ENCODE measurements at places on chromosomes 7 and 10. TPM values are rescaled to one million over a fixed set of nuclear protein-coding genes. Genes with fewer than 3 reads are reported as not detected.

Gene GSAP
- total RNA-seq = 29.4 TPM

Gene STRIP2
- 0.88 TPM for total RNA-seq

Gene CHST12
- 25.6 TPM for total RNA-seq

Gene BMPER
- 0.60 TPM for total RNA-seq

Gene CREB5
- total RNA-seq = 27.2 TPM

Gene FEZF1
- not detected for total RNA-seq

DNA sequence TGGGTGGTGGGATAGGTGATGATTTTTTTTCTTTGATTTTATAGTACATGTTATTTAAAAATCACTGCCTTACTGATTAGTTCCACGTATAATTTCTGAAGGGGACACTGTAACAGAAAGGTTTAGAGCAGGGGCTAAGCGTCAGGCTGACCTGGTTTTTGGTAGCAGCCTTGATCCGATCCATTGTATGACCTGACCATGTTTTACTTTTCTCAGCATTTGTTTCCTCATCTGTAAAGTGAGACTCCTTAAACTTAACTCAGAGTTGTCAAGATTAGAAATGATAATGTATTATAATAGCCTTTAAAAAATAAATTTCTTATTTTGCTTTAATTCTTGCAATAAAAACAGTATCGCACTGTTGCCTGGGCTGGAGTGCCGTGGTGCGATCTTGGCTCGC lies 23.6 kb downstream of the INPP5F start:
- no peak overlapping the region for H3K27ac ChIP-seq
- no peak for DNase-seq
- H3K27me3 ChIP-seq = no peaks in the 10 kb centered on the region
- no peaks in the 10 kb centered on the region for H3K36me3 ChIP-seq

GRCh38 chr7:48147078-48147591 lies 24.1 kb upstream of the ABCA13 start:
- no peaks in the 10 kb centered on the region for H3K27me3 ChIP-seq
- no peaks in the 10 kb centered on the region for H3K36me3 ChIP-seq
- no peaks in the 10 kb centered on the region for H3K4me1 ChIP-seq
- DNase-seq = no peak
- no peak overlapping the region for H3K27ac ChIP-seq
- H3K4me3 ChIP-seq = no peak overlapping the region

DNA sequence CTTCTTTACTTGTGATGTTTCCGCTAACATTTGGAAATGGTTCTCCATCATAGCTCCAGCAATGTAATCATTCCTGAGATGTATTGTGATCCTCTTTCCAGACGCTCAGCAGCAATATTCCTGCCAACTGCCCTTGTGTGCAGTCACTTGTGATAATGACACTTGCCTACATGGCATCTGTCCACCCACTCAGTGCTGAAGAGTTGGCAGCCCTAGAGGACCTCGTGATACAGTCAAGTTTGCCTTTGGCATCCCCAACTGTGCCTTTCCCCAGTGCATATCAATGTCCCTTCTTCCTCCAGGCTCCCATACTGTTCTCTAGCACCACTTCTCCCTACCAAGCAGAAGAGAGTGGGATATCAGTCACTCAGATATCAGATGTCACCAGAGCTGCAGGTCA lies 64.9 kb downstream of the MYOF start:
- H3K4me1 ChIP-seq = peaks cover 2% of the 10 kb centered on the region
- no peak overlapping the region for H3K4me3 ChIP-seq
- no peaks in the 10 kb centered on the region for H3K36me3 ChIP-seq
- no peak overlapping the region for H3K27ac ChIP-seq
- H3K27me3 ChIP-seq = no peaks in the 10 kb centered on the region

GRCh38 chr10:133134411-133135115 lies 25.5 kb upstream of the KNDC1 start:
- no peaks in the 10 kb centered on the region for H3K4me1 ChIP-seq
- H3K36me3 ChIP-seq = no peaks in the 10 kb centered on the region
- no peaks in the 10 kb centered on the region for H3K27me3 ChIP-seq
- H3K27ac ChIP-seq = no peak overlapping the region

DNA sequence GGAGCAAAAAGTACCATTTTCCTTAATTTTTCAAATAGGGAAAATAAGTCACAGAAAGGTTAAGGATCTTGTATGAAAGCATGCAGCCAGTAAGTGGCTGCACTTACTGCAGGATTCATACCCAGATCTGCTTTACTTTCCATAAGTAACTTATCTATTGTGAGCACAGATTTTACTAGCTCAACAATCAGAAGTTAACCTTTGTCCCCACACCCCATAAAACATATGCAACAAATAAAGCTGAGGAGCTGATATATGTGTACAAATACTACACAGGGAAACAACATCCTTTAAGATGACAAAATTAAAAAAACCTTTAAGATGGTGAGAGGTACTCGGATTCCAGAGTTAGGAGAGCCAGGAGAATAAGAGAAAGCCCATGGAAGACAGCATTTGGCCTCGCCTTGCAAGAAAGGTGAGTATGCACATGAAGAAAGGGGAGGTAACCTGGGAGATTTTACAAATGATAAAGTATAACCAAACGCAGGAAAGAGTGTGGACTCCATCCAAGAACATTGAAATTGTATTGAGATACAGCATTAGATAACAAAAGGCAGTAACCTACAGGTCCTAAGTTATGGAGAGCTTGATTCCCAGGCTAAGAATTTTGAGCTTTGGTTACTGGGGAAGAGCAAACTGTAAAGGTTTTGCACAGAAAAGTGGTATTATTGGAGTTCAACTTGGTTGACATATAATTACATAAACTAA lies 87.1 kb downstream of the ITGB8 start:
- no peaks in the 10 kb centered on the region for H3K36me3 ChIP-seq
- no peaks in the 10 kb centered on the region for H3K4me1 ChIP-seq
- H3K27me3 ChIP-seq = no peaks in the 10 kb centered on the region
- no peak overlapping the region for H3K27ac ChIP-seq
- DNase-seq = no peak

DNA sequence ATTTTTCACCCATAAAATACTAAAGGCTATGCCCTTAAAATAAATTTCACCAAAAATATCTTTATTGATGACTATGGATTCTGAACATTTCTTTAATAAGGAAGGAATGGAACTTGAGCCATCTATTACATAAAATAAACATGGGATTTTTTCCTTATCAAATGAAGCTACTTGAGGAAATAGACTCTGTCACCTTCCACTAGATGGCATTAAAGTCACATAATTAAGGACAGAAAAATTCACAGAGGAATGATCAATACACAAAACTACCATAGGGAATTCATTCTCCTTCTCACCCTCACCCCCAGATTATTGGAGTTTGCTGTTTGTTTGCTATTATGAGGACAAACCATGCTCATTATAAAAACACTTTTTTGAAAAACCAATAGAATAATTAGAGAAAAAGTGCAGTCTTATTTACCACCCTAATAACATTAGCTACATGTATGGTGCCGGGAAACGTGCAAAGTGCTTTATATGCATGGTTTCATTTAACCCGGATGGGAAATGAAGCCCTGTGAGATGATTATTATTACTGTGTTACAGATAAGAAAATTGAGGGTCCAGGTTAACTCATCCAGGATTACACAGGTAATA lies 21.1 kb upstream of the FOXI2 start:
- DNase-seq = peak; percentile 51
- no peaks in the 10 kb centered on the region for H3K4me1 ChIP-seq
- H3K27ac ChIP-seq = no peak overlapping the region
- H3K27me3 ChIP-seq = no peaks in the 10 kb centered on the region

- no peak overlapping the region for H3K27ac ChIP-seq
- no peaks in the 10 kb centered on the region for H3K36me3 ChIP-seq
- H3K4me3 ChIP-seq = no peak overlapping the region
- DNase-seq = no peak
These were observed 16.9 kb upstream of the STMP1 start for GRCh38 chr7:135645296-135645904.

GRCh38 chr10:74934100-74934812 lies 107.9 kb downstream of the KAT6B start:
- no peak for DNase-seq
- H3K27ac ChIP-seq = no peak overlapping the region
- H3K4me3 ChIP-seq = no peak overlapping the region
- H3K4me1 ChIP-seq = peaks cover 13% of the 10 kb centered on the region
- H3K27me3 ChIP-seq = no peaks in the 10 kb centered on the region

GRCh38 chr7:13411636-13412035 lies 577.8 kb downstream of the ETV1 start:
- H3K4me3 ChIP-seq = no peak overlapping the region
- H3K27me3 ChIP-seq = no peaks in the 10 kb centered on the region
- H3K4me1 ChIP-seq = no peaks in the 10 kb centered on the region
- DNase-seq = no peak

DNA sequence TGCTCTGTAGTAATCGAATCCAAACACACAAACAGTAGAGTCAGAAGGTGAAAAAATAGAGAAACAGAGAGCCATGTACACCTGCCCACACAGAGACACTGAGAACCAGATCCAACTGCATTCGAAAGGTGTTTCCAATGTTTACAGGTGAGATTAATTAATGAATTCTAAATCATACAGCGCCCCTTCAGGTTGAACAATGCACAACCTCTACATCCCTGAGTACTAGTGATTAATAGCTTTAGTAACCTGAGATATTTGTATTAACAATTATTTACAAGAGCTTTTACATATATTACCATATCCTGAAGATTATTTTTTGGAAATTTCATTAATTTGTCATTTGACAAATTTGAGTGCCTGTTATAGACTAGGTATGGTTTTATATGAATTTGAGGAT lies 7.6 kb upstream of the MRC1 start:
- H3K4me3 ChIP-seq = no peak overlapping the region
- DNase-seq = no peak
- no peak overlapping the region for H3K27ac ChIP-seq

DNA sequence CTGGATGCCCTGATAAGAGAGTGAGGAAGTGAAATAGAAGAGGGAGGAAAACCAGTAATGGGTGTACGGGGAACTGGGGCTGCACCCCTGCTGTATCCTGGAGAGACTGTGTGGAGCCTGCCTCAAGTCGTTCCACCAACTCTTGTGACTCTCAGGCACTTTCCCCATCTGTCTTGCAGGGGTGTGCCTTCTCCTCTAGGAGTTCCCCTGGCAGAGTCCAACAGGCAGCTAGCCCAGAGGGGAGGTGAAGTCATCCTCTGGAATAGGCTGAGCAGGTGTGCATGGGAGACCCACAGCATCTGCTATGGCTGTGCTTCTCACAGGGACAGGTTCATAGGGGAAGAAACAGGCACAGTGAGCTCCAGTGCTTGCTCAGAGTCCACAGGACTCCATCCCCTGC lies 46.8 kb downstream of the WIPF3 start:
- H3K4me1 ChIP-seq = no peaks in the 10 kb centered on the region
- H3K36me3 ChIP-seq = no peaks in the 10 kb centered on the region
- H3K27ac ChIP-seq = no peak overlapping the region
- DNase-seq = no peak

- H3K27ac ChIP-seq = no peak overlapping the region
- no peaks in the 10 kb centered on the region for H3K36me3 ChIP-seq
- no peaks in the 10 kb centered on the region for H3K4me1 ChIP-seq
- DNase-seq = no peak
- no peak overlapping the region for H3K4me3 ChIP-seq
- no peaks in the 10 kb centered on the region for H3K27me3 ChIP-seq
These were observed 161.6 kb upstream of the PPP2R2D start for GRCh38 chr10:131739206-131739605.

DNA sequence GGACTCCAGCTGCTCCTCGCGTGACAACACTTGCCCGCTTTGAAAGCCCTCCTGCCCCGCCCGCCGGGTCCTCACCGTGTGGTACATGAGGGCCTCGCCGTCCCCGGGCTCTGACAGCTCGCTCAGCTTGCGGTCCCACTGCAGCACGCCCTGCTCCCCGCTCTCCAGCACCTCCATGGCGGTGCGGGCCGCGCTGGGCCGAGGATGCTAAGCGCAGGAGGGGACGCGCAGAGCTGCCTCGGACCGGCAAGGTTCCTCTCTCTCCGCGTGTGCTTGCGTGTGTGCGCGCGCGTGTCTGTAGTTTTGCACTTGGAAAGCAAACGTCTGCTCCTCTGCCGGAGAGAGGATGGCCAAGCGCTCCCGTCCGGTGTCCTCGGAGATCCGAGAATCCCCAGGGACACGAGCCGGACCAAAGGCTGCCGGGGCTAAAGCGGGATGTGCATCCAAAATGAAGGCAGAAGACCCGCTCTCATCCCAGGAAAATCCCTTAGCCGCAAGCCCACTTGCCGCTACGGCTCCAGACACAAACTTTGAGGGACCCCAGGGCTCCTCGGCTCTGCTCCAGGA lies at the start of gene CREB3L2:
CREB3L2 (minus strand) TSS at position 558 of the 567 bp plus-strand sequence; CDS start at position 177, 381 bp downstream.
- DNase-seq = peak; percentile 81
- H3K27ac ChIP-seq = peak within 1 kb of the TSS; percentile 97
- H3K4me1 ChIP-seq = peaks cover 19% of the 10 kb centered on the region
- H3K36me3 ChIP-seq = no peaks in the 10 kb centered on the region
- peak within 1 kb of the TSS; percentile 94 for H3K4me3 ChIP-seq

DNA sequence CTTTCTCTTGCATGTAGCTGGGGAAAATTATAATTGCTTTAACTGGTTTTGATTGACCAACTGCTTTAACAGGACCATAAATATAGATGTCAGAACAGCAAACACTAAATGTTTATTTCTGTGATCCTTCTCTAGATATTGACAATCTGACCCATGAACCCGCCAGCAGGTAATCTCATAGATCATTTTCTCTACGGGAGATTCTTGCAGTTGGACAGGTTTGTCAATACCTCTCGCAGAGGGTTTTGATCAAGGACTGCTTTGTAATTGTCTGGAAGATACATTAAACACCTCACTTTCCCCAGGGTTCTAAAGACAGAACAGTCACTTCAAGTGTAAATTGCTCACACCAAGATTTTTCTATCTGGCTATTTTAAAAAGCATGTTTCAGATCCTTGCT lies 235.8 kb upstream of the RHOBTB1 start:
- no peak overlapping the region for H3K4me3 ChIP-seq
- no peaks in the 10 kb centered on the region for H3K36me3 ChIP-seq
- H3K27ac ChIP-seq = no peak overlapping the region
- H3K4me1 ChIP-seq = peaks cover 2% of the 10 kb centered on the region

- H3K36me3 ChIP-seq = no peaks in the 10 kb centered on the region
- no peak overlapping the region for H3K27ac ChIP-seq
These were observed 3.7 kb downstream of the PARD3 start for GRCh38 chr10:34811126-34811967.

GRCh38 chr10:128364631-128365030 lies 238.4 kb upstream of the MKI67 start:
- H3K27ac ChIP-seq = no peak overlapping the region
- no peaks in the 10 kb centered on the region for H3K27me3 ChIP-seq
- H3K36me3 ChIP-seq = no peaks in the 10 kb centered on the region

GRCh38 chr10:11616021-11616420 lies 4.6 kb upstream of the USP6NL start:
- H3K27ac ChIP-seq = no peak overlapping the region
- no peak for DNase-seq
- no peaks in the 10 kb centered on the region for H3K27me3 ChIP-seq

- no peak overlapping the region for H3K4me3 ChIP-seq
- DNase-seq = no peak
- H3K27me3 ChIP-seq = no peaks in the 10 kb centered on the region
- H3K4me1 ChIP-seq = no peaks in the 10 kb centered on the region
- no peaks in the 10 kb centered on the region for H3K36me3 ChIP-seq
- H3K27ac ChIP-seq = no peak overlapping the region
These were observed 169.5 kb downstream of the SNX13 start for GRCh38 chr7:17770710-17771375.
